Stimulated activated naive CD4-positive, alpha-beta T cell (primary cell): ENCODE measurements at places on chromosomes 12 and 14.

- no peak for DNase-seq
These were observed 4.0 kb downstream of the AGAP2 start for GRCh38 chr12:57734591-57734990.

DNA sequence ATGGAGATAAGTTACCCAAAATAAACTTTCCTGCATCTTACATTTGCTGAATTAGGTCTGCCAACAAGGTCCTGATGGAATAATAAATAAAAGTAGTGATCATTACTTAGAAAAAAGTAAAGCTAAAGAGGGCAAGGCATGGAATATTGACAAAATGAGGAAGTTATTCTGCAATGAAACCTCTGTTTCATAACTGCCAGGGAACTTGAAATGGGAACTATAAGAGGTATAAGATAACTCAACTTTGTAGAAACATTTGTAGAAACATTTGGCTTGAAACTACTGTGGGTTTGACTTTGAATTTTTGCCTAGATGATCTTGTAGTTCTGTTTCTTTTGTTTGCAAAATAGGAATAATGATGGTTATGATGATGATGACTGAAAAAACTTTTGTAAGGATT lies 18.7 kb upstream of the YBX3 start:
- no peak for DNase-seq

DNA sequence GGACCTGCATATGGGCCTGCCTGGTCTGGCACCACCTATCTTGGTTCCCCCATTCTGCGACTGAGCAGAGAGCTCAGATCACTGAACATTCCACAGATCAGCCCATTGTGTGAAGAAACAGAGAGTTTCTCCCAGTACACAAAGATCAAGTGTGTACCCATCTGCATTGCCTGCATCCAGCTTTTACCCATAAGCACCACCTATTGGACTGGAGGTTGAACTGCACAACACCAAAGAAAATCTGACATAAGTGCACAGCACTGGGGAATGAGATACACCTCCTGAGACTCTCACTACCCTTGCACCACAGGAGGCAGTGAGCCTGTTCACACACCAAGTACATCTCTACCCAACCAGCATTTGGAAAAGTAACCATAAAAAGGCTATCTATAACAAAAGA lies 362.6 kb upstream of the CLEC14A start:
- DNase-seq, result no peak

- no peak for DNase-seq
These were observed 2.6 kb upstream of the KLRK1 start for GRCh38 chr12:10392394-10392930.

GRCh38 chr12:56629459-56630179 lies 507 bp downstream of the BAZ2A start:
- DNase-seq, result peak; percentile 30

- no peak for DNase-seq
These were observed 128.9 kb downstream of the NCOR2 start for GRCh38 chr12:124438437-124439056.

GRCh38 chr12:59859171-59859510 lies 263.3 kb downstream of the SLC16A7 start:
- DNase-seq, result no peak

DNA sequence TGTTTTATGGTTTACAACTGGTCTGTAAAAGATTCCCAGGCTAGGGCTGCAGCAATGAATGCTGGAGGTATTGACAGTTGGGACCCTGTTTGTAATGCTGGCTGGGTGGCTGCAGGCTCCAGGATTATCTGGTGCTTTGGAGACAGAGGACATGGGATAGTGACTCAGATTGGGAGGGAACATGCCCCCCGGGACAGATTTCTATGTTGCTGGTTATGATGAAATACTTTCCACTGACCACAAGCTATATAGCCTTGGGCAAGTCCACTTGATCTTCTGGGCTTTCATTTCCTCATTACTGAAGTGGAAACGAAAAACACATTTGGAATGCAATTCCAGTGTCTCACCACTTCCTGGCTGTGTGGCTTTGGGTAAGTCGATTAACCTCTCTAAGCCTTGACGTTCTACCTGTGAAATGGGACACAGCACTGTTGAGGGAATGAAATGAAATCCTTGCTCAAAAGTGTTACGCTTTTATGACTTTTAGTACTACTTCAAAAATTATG lies 6.3 kb upstream of the TPCN1 start:
- no peak for DNase-seq

DNA sequence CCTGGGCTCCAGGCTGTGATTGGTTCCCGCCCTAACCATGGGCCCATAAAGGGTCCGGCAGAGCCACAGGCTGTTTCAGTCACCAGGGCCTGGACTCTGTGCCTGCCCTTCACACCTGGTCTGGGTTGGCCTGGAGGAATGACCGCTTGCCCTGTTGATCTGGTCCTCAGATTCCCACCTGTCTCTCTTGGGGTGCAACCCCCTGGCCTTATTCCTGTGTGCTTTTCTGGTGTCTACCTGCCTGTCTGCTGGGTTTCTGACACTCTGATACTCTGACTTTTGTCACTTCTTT lies 2.9 kb upstream of the KRT83 start:
- DNase-seq, result no peak

DNA sequence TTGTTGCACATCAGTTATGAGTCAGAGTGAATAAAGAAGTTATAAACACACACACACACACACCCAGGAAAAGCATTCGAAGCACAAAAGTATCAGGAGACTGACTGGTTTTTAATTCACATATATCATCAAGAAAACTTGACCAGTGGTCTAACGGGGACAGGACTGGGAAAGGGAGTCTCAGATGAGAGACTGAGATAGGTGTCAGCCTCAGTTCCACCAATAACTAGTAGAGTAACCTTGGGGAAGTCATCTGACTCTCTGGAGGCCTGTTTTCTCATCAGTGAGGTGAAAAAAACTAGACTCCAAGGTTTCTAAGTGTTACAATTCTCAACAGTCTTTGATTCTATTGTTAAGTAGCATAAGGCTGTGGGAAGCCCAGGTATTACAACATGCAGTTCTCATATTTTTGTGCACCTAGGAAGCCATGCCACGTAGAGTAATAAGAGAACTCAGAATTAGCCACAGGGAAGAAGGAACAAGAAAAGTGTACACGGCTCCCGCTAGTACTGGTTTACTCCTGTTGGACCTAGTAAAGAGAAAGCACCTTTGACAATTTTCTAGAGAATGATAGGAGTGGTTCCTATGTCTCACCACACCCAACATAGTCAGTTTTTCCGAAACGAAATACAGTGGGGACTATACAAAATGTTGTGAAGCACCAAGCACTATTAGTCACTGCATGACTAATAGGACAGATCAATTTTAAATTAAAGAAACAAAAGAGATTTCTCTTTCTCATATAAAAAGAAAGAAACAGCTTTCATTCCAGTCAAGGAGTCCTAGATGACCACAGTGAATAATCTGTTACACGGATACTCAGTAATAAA lies 5.0 kb downstream of the PPTC7 start:
- no peak for DNase-seq

DNA sequence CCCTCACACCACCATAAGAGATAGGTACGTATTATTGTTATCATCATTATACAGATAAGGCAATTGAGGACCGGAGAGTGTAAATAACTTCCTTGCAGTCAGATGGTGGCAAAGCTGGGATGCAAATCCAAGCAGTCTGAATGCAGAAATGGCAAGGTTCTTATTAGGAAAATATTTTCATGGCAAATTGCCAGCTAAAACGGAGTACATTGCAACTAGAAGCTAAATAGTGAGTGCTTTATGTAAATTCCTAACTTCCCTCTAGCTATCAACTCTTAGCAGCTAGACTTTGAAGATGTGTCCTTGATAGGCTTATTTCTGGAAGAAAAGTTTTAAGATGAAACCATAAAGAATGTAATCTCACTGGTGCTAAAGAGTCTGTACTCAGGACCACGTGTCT lies 323.9 kb upstream of the DIO2 start:
- no peak for DNase-seq

DNA sequence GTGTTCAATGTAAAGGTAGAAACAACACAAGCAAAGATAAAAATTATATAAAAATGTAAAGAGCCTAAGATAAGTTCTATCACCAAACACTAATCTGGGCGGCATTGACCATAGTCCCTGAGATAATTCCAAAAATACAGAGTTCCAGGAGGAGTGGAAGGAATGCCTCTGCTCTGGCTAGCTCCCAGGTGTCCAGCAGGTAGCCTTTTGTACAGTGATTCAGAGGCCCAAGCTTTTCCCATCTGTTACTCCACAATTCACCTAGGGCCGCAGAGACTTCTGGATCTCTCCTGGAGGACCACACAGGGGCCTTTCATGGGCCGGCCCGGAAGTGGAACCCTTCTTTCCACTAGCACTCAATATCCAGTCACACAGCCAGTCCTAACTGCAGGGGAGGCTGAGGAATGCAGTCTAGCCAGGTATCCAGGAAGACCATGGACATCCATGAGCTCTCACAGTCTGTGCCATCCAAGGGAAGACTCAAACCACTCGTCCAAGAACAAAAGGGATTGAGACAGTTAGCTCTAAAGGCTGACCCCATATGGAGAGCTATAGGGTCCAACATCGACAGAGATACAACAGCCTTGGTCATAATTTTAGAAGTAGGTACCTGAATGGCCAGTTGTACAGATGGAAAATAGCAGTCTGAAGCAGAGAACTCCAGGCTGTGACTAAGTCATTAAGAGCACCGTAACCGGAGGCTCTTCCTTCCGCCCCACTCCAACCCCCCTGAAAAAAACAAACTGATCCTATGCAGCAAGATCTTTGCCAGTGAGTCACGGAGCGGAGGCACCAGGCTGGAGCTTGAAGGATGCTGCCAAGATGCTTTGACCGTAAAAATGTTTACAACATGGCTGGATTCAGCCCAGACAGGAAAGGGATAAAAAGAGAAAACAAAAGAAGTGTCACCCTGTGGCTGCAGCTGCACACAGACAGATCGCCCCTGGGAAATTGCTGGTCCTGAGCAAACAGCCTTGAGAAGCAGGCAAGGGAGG lies 204.8 kb downstream of the NUAK1 start:
- no peak for DNase-seq

GRCh38 chr12:123270214-123271000 lies 1.2 kb downstream of the CDK2AP1 start:
- DNase-seq, result no peak

DNA sequence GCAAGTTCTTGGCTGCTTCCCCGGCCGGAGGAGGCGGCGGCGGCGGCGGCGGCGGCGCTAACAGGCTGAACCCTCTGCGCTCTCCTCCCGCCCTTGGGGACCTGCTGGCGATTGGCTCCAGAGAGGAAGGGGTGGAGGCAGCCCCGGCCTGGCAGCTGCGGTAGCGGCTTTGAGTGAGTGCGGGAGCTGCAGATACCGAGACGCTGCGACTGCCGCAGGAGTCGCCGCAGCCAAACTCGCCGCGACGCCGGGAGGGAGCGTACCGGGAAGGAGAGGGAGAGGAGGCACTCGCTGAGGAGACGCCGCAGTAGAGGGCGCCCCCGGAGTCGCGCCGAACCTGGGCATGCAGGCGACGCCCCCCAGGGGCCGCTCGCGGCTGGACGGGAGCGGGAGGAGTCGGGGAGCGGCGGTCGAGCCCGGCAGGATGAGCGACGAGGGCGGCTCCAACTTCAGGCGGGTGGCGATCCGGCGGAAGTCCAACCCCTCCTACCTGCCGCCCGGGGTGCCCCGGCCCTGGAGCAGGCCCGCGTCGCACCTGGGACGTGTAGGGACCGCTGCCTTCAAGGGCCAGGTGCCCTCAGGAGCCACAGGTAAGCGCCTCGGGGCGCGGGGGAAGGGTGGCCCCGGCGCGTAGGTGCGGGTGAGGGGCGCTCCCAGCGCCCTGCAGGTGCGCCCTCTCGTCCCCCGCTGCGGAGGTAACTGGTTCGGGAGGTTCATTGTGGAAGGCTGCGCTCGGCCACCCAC lies at the start of gene FGD4:
FGD4 (plus strand) TSS at position 189 of the 744 bp plus-strand sequence.
- no peak for DNase-seq

DNA sequence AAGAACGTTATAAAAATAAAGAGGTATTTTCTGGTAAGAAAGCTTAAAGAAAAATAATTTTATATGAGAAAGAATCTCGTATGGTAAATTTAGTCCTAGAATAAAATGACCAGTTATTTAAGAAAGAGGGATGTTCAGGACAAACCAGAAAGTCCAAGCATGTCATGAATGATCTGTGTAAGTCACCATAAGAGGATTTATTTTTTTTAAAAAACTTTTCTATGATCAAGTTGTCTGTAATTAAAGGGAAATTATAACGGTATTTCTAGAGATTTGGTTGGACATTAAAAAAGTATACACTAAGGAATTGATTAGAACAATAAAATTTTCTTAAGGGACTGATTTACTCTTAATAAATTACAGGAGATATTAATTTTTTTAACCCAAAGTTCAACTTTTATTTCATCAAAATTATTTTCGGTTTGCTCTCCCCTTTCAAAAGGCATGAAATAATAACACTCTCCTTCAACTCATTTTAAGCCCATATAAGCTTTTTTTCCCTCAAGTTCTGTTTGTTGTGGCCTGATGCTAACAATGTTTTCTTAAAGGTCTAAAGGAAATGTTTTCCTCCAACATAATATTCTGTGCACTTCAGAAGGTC lies 49.9 kb upstream of the CPSF6 start:
- DNase-seq, result no peak

DNA sequence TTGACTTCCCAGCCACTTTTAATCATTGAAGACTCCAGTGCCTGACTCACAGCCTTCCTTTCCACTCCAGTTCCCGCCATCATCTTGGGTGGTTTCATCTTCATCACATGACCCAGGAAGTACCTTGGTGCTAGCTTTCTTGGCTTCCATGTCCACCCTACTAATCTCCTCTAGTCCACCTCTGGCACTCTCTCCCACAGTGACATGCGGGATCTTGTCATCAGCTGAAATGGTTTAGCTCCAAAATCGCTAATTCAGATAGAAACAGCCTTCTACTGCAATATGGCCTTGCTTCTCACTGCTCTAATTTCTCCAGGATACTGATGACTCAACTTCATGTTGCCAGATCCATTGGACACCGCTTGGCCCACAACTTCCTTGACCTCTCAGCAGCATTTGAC lies 24.5 kb downstream of the WDR20 start:
- no peak for DNase-seq

GRCh38 chr14:59017285-59017965 lies 171.0 kb upstream of the DAAM1 start:
- DNase-seq, result no peak

DNA sequence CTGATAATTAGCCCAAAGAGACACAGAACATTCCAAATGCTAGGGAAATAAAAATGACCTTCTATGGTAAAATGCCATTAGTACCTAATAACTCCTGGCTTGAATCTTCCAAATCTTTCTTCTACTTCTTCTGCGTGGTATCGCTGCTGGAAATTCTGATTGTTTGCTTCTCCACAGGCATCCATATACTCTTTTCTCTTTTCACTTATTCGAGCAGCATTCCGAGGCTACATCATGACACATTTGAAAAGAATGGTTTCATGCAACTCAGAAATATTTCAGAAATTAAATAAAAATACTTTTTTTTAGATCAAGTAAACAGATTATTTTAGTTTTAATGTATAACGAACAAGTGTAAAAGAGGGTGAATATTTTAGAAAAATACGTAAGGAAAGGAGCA lies 18.9 kb downstream of the ZCCHC8 start:
- DNase-seq, result no peak

- peak; percentile 51 for DNase-seq
These were observed 12.0 kb upstream of the BLTP3B start for GRCh38 chr12:100154474-100155247.

- no peak for DNase-seq
These were observed 63.4 kb upstream of the GPATCH2L start for GRCh38 chr14:76088326-76088725.
